Psoas muscle (tissue), 8 donors: ENCODE measurements at places on chromosomes 11 and 22. TPM values are rescaled to one million over a fixed set of nuclear protein-coding genes. Genes with fewer than 3 reads are reported as not detected.

- H3K36me3 ChIP-seq: no peaks in the 10 kb centered on the region
- H3K4me3 ChIP-seq: no peak overlapping the region
- H3K27me3 ChIP-seq: peaks cover 53% of the 10 kb centered on the region
- H3K27ac ChIP-seq: no peak overlapping the region
- no peak for DNase-seq
Measured at GRCh38 chr11:12007230-12007593, 1.2 kb downstream of the DKK3 start.

DNA sequence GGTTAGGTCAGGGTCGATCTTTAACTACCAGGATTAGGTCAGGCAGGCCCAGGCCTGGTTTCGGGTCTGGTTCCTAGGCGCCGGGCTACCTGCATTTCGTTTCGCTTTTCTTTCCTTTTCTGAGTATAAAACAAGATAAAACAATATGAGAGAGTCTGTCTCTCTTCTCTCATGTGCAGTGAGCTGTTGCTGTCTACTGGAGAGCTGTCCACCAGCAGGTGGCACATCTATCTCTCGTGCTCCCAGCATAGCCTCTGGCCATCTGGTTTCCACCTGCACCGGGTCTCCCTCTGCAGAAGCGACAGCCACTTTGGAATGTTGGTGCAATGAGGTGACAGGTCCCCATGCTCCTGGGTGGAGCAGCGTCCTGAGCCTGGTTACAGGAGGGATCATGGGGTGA, 27.6 kb downstream of the RIBC2 start:
- no peaks in the 10 kb centered on the region for H3K27me3 ChIP-seq
- DNase-seq: peak; percentile 46
- H3K36me3 ChIP-seq: no peaks in the 10 kb centered on the region
- H3K4me1 ChIP-seq: no peaks in the 10 kb centered on the region
- no peak overlapping the region for H3K4me3 ChIP-seq

DNA sequence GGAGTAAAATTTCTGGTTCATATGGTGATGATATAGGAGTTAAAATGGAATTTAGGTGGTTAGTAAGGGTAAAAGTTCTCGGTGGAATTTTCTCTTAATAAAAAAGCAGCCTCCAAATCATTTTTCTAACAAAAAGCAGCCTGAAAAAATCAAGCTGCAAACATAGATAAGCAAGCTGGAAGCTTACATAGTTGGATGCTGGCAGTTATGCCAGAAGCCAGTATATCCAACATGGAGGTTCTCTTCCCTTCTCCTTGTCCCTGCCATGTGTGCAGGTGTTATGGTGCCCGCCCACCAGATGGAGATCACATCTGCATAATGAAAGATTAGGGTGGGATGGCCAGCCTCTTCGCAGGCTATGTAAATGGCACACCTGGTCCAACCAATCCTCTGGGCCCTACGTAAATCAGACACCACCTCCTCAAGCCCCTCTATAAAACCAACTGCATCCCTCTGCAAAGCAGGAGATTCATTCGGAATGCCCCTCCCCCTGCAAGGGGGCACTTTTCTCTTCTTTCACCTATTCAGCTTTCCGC, 22.4 kb downstream of the PIWIL3 start:
- no peak for DNase-seq
- H3K4me3 ChIP-seq: no peak overlapping the region
- H3K4me1 ChIP-seq: no peaks in the 10 kb centered on the region
- no peaks in the 10 kb centered on the region for H3K27me3 ChIP-seq
- H3K36me3 ChIP-seq: no peaks in the 10 kb centered on the region
- H3K27ac ChIP-seq: no peak overlapping the region

GRCh38 chr11:4926608-4927007, 2.5 kb upstream of the OR51G1 start:
- no peaks in the 10 kb centered on the region for H3K36me3 ChIP-seq
- no peaks in the 10 kb centered on the region for H3K27me3 ChIP-seq
- no peak overlapping the region for H3K27ac ChIP-seq
- no peaks in the 10 kb centered on the region for H3K4me1 ChIP-seq

Gene NUDT8
- total RNA-seq: 34.8 TPM
